ENCODE measurements at places on chromosomes 7 and 10.

GRCh38 chr7:71470830-71471229 is 338.9 kb downstream of the GALNT17 start:
- no peak for DNase-seq

GRCh38 chr7:81777697-81778096 is 7.8 kb upstream of the HGF start:
- no peak for DNase-seq

GRCh38 chr10:132665946-132666704 is 119.8 kb downstream of the NKX6-2 start:
- no peak for DNase-seq

DNA sequence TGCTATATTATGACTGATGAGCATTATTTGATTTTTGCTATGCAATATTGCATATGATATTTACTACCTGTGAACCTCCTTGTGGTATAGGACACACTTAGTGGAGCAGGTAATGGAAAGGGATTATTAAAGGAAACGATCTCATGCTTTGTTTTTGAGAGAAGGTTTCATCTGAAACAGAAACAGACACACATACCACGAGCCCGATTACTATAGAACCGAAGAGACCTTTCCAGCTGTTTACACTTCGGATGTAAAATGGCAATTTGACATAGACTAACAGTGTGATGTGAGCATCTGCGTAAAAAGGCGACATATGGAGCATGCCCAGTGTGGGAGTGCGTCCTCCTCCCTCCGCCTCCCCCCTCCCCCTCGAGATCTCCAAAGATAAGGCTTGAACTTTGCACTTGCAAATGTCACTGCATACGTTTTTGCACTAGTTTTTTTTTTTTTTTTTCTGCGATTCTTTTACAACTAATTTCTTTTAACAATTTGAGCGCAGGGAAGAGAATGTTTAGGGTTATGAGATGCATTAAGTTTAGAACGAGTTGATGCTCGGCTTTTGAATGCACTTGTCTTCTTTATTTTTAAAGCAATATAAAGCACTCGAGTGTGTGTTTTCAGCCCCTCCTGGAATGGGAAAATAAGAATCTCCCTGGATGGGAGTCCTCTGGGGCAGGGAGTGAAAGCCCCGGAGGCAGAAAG is 251.0 kb downstream of the NSUN6 start:
- no peak for DNase-seq

DNA sequence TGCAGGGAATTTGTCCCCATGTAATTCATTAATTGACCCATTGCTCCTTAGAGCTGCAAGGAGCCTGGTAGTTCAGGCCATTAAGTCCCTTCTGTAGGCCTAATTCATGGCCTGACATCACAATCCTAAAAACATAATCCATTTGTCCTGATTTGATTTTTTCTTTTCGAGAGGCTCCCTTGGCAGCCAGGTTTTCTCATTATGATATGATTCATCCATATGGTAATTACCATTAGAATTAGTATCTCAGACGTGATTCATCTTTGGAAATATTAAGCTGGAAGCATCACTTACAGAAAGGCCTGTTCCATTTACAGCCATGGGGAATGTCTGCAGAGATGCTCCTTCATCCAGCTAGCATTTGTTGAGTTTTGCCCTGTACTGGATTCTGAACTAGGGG is 128.5 kb downstream of the PLCE1 start:
- no peak for DNase-seq

DNA sequence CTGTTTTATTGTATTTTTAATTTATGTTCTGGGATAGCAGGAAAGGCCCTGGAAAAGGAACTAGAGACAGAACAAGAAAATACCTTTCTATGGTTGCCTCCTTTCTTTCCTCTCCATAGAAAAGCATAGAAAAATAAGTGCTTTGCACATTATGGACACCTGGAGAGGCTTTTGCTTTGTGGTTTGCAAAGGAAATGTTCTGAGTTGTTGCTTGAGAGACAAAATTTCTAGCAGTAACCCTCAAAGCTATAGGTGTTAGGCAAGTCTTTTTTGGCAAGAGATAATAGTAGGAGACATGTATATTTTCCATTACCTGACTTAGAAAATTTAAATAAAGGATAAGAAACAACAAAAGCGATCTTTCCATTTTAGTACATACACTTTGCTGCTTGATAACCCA is 378.6 kb upstream of the PRKCQ start:
- DNase-seq, result no peak

GRCh38 chr10:50497758-50498157 is 126.0 kb downstream of the SGMS1 start:
- DNase-seq, result no peak

GRCh38 chr7:17580856-17581255 is 282.4 kb downstream of the AHR start:
- DNase-seq, result no peak

DNA sequence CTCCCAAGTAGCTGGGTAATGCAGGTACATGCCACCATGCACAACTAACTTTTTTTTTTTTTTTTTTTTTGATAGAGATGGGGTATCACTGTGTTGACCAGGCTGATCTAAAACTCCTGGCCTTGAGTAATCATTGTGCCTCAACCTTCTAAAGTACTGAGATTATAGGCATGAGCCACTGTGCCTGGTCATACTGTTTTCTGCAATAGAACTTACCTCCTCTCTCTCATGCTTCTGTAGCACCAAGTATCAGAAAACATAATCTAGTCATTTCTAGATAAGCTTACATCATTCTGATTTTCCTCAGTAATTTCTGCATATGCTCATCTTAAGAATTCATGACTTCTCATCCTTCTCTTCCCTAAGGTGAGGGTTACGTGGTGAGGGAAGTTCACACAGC is 210.0 kb downstream of the IMMP2L start:
- no peak for DNase-seq

DNA sequence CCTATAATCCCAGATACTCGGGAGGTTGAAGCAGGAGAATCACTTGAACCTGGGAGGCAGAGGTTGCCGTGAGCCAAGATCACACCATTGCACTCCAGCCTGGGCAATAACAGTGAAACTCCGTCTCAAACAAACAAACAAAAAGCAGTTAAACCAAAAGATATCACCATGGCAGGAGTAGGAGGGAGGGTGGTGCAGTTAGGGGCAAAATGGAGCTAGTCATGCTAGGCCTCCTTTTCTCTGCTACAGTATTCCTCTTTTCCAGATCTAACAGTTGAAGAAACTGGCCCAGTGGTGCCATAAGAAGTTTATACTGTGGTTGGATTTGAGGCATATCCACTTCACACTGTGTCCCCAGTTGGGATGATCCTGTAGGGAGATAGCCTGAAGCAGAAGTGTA is 261.6 kb downstream of the SKIDA1 start:
- no peak for DNase-seq

- no peak for DNase-seq
Measured at GRCh38 chr7:30721211-30721610, 30.7 kb upstream of the INMT start.

GRCh38 chr7:131722371-131722770 is 165.9 kb upstream of the PODXL start:
- DNase-seq, result no peak

DNA sequence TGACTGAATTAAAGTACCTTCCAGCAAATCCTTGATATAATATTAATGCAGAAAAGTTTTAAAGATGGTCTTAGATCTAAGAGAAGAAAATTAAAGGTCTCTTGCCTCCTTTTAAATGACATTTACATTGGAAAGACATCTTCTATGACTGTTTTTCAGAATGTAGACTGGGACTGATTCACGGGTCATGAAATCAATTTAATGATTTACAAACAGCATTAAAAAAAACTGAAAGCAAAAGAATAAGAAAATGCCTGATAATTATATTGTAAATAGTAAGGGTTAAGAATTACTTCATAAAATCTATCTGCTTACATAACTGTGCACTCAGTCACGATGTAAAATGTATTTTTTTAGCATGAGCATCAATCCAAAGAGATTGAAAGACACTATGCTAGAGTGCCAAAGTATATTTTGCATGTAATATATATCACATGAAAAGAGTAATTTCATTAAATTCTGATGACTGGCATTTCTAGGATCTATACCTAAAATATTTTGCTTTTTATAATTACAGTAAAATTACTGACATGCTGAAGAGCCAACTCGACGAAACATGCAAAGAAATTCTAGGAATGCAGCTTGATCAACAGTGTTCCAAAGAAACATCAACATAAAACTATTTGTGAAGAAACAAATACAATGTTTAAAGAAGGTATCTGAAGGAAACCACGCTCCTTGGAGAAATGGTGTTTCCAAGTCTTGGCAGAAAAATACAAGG is 35.1 kb downstream of the RTKN2 start:
- DNase-seq, result no peak

DNA sequence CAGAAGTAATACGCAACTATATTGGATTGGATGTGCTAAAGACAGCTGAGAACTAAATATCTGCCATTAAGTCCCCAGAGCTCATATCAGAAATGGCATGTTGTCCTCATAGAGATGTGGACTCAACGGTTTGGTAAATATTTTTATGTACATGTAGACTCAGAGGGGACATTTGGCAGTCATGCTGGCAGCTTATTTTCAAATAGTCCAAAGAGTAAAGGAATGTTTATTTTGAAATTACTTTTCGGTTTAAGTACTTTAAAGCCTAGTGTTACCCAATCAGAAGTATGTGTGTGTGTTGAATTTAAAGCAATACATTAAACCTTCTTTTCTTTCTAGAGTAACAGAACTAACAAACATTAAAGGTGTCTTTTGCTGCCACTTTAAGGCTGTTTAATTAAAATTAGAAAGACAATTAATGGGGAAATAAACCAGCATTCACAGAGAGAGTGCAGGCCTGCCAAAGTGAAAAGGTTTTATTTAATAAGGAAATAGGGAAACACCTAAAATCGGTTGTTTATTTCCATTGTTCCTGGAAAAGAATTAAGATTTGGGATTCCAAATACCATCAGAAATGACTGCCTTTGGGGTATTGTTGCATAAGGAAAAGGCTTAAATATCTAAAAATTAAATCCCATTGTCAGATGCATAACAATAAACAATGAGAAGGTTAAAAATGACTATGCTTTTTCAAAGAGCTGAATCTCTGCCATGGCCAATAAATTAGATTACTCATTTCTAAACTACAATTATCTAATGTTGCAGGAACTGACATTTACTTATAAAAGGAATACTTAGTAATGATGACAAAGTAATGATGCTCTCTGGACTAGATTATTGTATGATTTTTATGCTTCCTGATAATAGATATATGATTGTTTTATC is 113.4 kb upstream of the AHR start:
- no peak for DNase-seq

- no peak for DNase-seq
Measured at GRCh38 chr7:104921596-104921995, 92.4 kb upstream of the KMT2E start.

All from activated gamma-delta T cell treated with Interleukin-2 at 50 U/mL for 16 hours (primary cell).